ENCODE measurements at places on chromosomes 1 and 21. TPM values are rescaled to one million over a fixed set of nuclear protein-coding genes. Genes with fewer than 3 reads are reported as not detected.
A peak's percentile ranks its signal among the peaks of the same experiment; 100 is the strongest.

The CD1E gene
- not detected for total RNA-seq

GRCh38 chr1:19330449-19331135 is 18.5 kb downstream of the SLC66A1 start:
- H3K4me3 ChIP-seq, result no peak overlapping the region
- H3K36me3 ChIP-seq, result no peaks in the 10 kb centered on the region
- H3K27me3 ChIP-seq, result no peaks in the 10 kb centered on the region
- H3K27ac ChIP-seq, result no peak overlapping the region
- peaks cover 3% of the 10 kb centered on the region for H3K4me1 ChIP-seq
- DNase-seq, result no peak

GRCh38 chr1:70487910-70488665 is 77.0 kb downstream of the CTH start:
- 0 out of 2 replicates have a peak overlapping the region, but pooled peaks have one; percentile 12 for H3K27ac ChIP-seq
- H3K4me3 ChIP-seq, result no peak overlapping the region
- DNase-seq, result peak; percentile 73
- H3K4me1 ChIP-seq, result peaks cover 20% of the 10 kb centered on the region

The LCE2C gene
- total RNA-seq, result not detected

The PTPRU gene
- 25.7 TPM for total RNA-seq

The RNF11 gene
- total RNA-seq, result 117 TPM

DNA sequence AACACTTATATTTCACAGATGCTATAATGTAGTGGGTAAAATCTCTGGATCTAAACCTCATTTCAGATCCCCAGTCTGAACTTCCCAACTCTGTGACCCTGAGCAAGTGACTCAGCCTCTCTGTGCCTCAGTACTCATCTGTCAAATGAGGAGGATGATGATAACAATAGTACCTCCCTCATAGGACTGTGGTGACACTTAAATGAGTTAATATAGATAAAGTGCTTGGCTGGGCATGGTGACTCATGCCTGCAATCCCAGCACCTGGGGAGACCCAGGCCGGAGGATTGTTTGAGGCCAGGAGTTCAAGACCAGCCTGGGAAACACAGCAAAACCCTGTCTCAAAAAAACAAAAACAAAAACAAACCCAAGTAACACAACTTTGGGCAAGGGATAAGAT is 4.7 kb upstream of the ECE1 start:
- peak; percentile 33 for DNase-seq
- no peaks in the 10 kb centered on the region for H3K36me3 ChIP-seq
- H3K27ac ChIP-seq, result peak overlapping the region; percentile 19
- H3K4me1 ChIP-seq, result peaks cover 34% of the 10 kb centered on the region

DNA sequence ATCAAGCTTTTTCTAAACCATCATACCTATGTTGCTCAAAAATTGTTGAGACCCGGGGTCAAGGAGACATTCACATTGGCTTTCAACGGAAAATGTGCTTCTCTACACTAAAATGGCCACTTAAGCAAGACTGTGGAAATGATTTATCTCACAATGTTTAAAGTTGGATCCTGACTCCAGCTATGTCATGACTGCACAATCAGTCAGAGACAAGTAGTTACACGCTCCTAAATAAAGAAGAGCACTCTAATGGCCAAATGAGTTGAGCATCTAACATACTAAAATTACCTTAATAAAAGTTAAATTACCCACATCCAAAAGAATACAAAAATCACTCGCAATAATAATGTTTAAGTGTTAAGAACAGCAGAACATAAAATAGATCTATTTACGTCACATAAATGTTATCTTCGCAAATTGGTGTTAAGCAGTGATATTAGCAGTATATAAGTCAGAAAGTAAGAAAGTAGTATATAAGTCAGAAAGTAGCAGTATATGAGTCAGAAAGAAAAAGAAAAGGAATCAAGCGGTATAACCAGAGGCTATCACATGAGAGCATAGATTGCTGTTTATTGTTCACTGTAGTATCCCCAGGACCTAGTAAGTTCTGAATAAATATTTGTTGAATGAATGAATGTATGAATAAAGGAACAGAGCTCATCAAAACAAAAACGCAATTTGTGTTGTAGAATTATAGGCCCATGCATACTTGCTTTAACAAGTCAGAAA is 28.4 kb downstream of the ZNF281 start:
- H3K4me3 ChIP-seq, result no peak overlapping the region
- H3K27me3 ChIP-seq, result no peaks in the 10 kb centered on the region
- no peaks in the 10 kb centered on the region for H3K36me3 ChIP-seq
- DNase-seq, result peak; percentile 81
- peak overlapping the region; percentile 32 for H3K27ac ChIP-seq

The ACKR1 gene
- not detected for total RNA-seq

The TARBP1 gene
- total RNA-seq, result 27.7 TPM

- H3K27ac ChIP-seq, result peak overlapping the region; percentile 55
- peaks cover 45% of the 10 kb centered on the region for H3K4me1 ChIP-seq
- no peak overlapping the region for H3K4me3 ChIP-seq
- peak; percentile 77 for DNase-seq
- H3K36me3 ChIP-seq, result peaks cover 4% of the 10 kb centered on the region
These were observed 25.9 kb upstream of the TOR3A start for GRCh38 chr1:179055937-179056336.

DNA sequence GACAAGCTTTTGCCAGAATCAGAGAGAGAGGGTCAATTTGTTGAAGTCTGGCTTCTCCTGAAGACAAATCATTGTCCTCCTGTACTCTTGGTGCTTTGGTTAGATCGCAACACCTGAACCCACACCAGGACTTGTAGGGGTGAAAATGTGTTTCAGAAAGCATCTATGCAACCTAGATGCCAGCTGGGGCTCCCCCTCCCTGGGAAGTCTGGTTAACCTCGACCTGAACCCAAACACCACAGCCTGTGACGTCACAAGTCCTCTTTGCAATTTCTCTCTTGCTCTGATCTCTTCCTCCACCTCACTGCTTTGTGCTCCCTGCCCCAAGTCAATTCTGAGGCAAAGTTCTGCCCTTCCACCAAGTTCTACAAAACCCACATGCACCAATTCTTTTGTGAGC is 42.8 kb upstream of the USP24 start:
- no peak overlapping the region for H3K27ac ChIP-seq
- H3K27me3 ChIP-seq, result no peaks in the 10 kb centered on the region
- no peaks in the 10 kb centered on the region for H3K36me3 ChIP-seq
- no peaks in the 10 kb centered on the region for H3K4me1 ChIP-seq
- H3K4me3 ChIP-seq, result no peak overlapping the region
- no peak for DNase-seq

The LCE1E gene
- total RNA-seq, result not detected

- no peak overlapping the region for H3K4me3 ChIP-seq
- no peaks in the 10 kb centered on the region for H3K4me1 ChIP-seq
- no peaks in the 10 kb centered on the region for H3K36me3 ChIP-seq
- H3K27ac ChIP-seq, result no peak overlapping the region
These were observed 7.6 kb upstream of the RASAL2 start for GRCh38 chr1:178086294-178086693.

DNA sequence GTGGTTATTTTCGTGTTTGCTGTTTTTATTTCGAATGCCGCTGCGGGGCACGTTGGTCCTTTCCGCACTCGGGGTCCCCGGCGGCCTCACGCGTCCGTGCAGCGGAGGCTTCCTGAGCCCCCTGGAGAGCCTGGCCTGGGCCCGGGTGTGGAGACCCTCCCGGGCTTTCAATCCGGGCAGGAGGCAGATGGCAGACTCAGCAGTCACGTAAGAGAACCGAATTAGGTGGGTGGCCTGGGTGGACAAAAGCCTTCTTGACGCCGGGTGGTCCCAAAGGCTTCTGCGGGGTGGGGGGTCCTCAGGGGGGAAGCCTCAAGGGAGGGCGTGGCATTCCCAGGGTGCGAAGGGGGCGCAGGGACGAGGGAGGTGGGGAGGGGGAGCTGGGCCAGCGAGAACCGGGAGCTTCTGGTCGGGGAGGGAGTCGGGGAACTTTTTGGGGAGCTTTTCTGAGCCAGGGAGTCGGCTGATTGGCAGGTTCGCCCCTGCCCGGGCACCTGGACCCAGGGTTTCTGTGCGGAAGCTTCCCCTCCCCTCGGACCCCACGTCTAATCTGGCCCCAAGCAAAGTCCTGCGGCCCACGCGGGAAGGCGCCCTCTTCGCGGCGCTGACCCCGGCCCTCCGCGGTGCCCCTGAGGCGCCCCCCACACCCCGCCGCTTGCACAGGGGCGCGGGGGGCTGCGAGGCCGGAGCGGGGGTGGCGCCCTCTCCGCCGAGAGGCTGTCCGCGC is 1.3 kb upstream of the HES4 start:
- H3K36me3 ChIP-seq, result no peaks in the 10 kb centered on the region
- H3K4me1 ChIP-seq, result peaks cover 12% of the 10 kb centered on the region
- no peak for DNase-seq
- H3K27ac ChIP-seq, result peak overlapping the region; percentile 96

Measured in PC-3 (cell line).